Posterior vena cava (tissue), 2 donors: ENCODE measurements at places on chromosomes 16 and 17. TPM values are rescaled to one million over a fixed set of nuclear protein-coding genes. Genes with fewer than 3 reads are reported as not detected.

MYCBPAP gene
- total RNA-seq, result 0.69 TPM

ACE gene
- total RNA-seq, result 9.9 TPM

ABCC12 gene
- not detected for total RNA-seq

RCVRN gene
- total RNA-seq, result 0.33 TPM

CTRB2 gene
- 9.1 TPM for total RNA-seq

KCNH4 gene
- total RNA-seq, result 0.23 TPM

SDR42E1 gene
- total RNA-seq, result 0.24 TPM

CA10 gene
- not detected for total RNA-seq

CIAPIN1 gene
- 23.5 TPM for total RNA-seq

SOX8 gene
- total RNA-seq, result 0.71 TPM

TEX14 gene
- total RNA-seq, result 0.10 TPM

YBX2 gene
- total RNA-seq, result 1.8 TPM

WFDC1 gene
- 93.6 TPM for total RNA-seq

LRRC46 gene
- not detected for total RNA-seq

CACNG5 gene
- not detected for total RNA-seq

TSEN54 gene
- 15.2 TPM for total RNA-seq

CARD14 gene
- not detected for total RNA-seq

HBQ1 gene
- 0.48 TPM for total RNA-seq

HSPB9 gene
- total RNA-seq, result not detected

KDM6B gene
- total RNA-seq, result 29.0 TPM

TNFRSF12A gene
- 156 TPM for total RNA-seq

HS3ST3A1 gene
- total RNA-seq, result 0.28 TPM
